ENCODE measurements at places on chromosomes 12 and 14.

- no peak for DNase-seq
Measured at GRCh38 chr14:52977798-52978197, 26.9 kb upstream of the FERMT2 start.

- no peak for DNase-seq
Measured at GRCh38 chr14:68306265-68306933, 486.5 kb downstream of the ZFP36L1 start.

DNA sequence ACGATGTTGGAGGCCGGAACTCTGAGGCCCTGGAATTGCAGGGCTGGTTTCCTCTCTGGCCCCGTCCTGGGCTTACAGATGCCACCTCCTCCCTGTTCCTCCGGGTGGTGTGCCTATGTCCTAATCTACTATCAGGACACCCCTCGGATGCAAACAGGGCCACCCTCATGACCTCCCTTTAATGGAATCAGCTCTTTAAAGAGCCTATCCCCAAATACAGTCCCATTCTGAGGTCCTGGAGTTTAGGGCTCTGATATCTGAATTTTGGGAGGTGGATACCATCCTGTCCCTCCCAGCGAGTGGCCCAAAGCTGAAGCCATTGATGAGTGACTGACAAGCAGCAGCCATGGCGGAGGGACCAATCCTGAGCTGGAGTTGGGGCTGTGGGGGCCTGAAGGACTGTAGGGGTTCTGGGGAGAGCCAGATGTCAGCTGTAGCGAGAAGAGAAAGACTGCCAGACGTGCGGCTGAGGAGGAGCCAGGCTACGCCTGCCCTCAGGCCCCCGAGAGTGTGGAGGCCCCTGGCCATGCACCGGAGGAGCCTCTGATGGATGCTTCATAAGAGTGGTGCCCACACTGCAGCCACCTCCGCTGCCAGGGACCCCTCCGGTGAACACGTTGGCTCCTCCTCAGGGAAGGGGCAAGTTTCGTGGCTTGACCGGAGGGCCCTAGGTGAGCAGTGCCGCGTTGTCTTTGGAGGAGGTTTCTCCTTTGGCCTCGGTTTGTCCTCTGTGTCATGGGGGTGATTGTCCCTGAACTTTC lies 100.2 kb downstream of the KIF26A start:
- no peak for DNase-seq

- no peak for DNase-seq
Measured at GRCh38 chr14:27184427-27184826, 586.6 kb upstream of the NOVA1 start.

DNA sequence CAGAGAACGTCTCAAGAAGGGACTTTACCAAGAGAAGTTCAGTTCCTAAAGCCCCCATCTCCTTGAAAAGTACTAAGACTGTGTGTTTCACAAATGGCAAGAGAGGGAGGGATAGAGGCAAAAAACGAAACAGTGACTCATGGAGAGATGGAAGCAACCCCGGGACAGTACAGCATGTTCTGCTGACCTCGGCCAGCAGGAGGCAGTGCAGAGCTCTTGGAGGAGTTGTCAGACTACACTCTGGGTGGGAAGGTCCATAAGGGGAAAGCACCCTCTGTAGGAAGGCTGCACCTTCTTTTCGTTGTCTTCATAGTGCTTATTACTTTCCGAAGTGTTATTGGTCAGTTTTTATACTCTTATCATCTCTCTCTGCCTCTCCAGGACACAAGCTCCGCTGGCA lies 525.2 kb upstream of the CCDC196 start:
- DNase-seq, result peak; percentile 85

- peak; percentile 57 for DNase-seq
Measured at GRCh38 chr12:40224439-40225291, at the start of gene LRRK2. TSS of gene LRRK2 (plus strand) at chr12:40224997. CDS start at chr12:40225132, 135 bp downstream.

GRCh38 chr12:76041406-76041805 lies 9.8 kb upstream of the PHLDA1 start:
- no peak for DNase-seq

DNA sequence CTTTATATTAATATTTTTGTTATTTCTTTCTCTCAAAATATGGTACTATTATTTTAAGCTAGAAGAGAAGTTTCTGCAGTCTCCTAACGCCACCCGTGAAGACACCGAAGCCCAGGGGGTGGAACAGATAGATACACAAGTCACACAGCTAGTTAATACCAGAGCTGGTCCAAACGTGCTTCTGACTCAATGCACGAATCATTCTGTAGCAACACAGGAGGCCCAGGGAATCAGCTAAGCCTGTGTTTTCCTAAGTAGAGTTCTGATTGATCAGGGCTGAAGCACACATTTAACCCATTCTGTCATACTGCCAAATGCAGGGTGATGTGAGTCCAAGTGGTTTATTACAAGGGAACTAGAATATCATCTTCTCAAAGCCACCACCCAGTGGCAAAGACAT lies 116.9 kb upstream of the PWP1 start:
- no peak for DNase-seq

- DNase-seq, result no peak
Measured at GRCh38 chr14:100905166-100905565, 1.6 kb upstream of the RTL1 start.
